ENCODE measurements at places on chromosomes 4 and X.

- peak; percentile 61 for DNase-seq
Observed at GRCh38 chr4:184287697-184288255, 70.1 kb upstream of the ENPP6 start.

DNA sequence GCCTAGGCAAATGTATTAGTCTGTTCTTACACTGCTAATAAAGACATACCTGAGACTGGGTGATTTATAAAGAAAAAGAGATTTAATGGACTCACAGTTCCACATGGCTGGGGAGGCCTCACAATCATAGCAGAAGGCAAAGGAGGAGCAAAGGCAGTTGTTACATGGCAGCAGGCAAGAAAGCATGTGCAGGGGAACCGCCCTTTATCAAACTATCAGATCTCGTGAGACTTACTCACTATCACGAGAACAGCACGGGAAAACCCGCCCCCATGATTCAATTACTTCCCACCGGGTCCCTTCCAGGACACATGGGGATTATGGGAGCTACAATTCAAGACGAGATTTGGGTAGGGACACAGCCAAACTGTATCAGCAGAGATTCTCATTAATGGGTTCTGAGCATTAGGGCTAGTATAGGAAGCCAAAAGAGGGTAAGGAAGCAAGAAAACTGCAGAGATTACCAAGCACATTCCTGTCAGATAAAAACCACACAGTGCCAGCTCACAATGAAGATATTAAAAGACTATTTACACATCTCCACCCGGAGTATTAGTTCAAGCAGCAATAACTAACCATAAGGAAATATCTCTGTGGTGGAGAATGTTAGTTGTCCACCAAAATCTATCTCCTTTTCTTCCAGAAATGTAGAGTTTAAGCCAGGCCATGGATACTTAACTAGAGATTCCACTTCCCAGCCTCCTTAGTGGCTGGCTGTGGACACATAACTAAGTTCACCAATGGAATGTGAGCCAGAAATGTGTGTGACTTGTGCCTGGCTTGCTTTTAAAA lies 61.2 kb upstream of the HOPX start:
- peak; percentile 42 for DNase-seq

DNA sequence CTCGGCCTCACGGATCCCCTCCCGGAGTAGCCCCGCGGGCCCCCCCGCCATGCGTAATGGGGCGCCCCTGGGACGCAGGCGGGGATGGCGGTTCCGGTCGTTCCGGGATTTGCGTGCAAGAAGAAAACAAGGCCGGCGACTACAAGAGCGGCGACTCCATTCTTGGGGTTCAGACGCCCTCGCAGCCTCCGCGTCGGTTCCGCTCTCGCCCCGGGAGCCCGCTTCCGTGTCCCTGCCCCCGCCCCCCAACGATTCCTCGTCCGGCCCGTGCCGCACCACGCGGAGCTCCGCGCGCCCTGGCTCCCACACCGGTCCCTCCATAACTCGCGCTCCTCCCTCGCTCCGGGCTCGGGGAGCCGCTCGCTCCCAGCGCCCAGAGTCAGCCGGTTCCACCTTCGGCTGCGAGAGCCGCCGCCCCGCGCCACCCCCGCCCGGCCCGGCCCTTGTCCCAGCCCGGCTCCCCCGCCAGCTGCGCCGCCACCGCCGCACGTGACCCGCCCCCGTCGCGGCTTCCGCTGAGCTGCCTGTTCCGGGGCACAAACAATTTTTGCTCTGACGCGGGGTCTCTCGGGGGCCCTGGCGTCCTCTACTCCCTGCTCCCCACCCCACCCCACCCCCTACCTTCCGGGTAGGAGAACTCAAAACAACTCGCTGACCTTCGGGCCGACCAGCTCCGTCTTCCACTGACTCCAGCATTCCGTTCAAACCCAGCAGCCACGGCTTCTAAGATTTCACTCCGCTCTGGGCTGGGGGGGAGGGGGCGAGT lies 78.8 kb upstream of the BCOR start:
- no peak for DNase-seq

- DNase-seq = no peak
Observed at GRCh38 chr4:139720806-139721205, 55.2 kb downstream of the MGST2 start.

- no peak for DNase-seq
Observed at GRCh38 chr4:173185847-173186510, 17.4 kb downstream of the GALNT7 start.

GRCh38 chr4:168019019-168019651 lies 73.2 kb upstream of the ANXA10 start:
- DNase-seq = peak; percentile 67

- no peak for DNase-seq
Observed at GRCh38 chr4:4641661-4642495, 100.0 kb upstream of the STX18 start.

- no peak for DNase-seq
Observed at GRCh38 chrX:72045552-72046277, 86.0 kb downstream of the RTL5 start.

DNA sequence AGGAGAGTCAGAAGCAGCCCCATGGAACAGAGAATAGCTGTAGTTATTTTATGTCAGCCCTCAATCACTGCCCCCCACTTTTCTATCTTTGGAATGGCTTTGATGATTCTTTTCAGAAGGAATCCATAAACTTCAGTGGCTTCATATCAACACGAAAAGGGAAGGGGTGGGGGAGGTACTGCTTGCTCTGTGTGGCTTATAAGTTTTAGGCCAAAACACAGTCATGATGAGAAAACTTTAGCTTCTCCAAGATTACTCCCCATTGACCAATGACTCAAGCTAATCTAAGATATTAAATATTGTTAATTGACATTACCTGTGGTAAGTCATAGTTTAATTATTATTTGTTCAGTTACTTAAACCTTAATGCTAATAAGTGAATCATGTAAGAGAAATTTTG lies 669.6 kb upstream of the FAM241A start:
- DNase-seq = peak; percentile 63

DNA sequence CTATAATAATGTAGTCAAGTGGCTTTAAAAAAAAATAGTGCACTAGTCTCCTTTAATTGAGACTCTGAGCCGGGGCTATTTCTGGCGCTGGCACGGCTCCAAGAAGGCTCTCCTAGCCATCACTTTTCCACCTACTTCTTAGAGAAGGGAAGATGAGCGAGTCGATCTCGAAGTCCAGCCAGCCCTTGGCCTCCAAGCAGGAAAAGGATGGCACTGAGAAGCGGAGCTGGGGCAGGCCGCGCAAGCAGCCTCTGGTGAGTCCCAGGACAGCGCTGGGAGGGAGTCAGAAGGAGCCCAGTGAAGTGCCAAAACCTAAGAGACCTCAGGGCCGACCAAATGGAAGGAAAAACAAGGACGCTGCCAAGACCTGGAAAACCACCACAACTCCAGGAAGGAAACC lies 531.9 kb downstream of the MAGEB5 start:
- no peak for DNase-seq

GRCh38 chrX:110268886-110269285 lies 49.0 kb downstream of the AMMECR1 start:
- DNase-seq = no peak

- peak; percentile 68 for DNase-seq
Observed at GRCh38 chr4:74284053-74284452, 24.2 kb upstream of the EPGN start.

- DNase-seq = peak; percentile 83
Observed at GRCh38 chr4:184845367-184846021, 19.7 kb upstream of the ACSL1 start.

DNA sequence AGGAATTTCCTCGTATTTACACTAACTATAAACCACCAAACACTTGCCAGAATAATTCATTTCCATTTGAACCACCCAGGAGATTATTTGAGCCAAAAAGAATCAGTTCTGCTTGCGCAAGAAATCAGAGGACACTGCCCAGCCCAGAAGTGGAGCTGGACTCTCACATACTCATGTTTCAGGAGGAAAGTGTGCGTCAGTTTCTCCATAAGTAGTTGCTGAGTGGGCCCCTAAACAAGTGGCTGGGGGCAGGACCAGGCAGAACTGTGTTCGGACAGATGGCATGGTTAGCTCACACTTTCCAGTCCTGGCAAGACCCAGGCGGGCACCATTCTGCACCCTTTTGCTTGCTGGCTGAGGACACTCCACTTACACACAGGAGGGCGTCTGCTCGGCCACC lies 38.8 kb downstream of the BTC start:
- DNase-seq = no peak

GRCh38 chr4:78552389-78553042 lies 946 bp downstream of the ANXA3 start:
- peak; percentile 59 for DNase-seq

GRCh38 chrX:110123331-110123782 lies 120.4 kb downstream of the TMEM164 start:
- peak; percentile 6 for DNase-seq

DNA sequence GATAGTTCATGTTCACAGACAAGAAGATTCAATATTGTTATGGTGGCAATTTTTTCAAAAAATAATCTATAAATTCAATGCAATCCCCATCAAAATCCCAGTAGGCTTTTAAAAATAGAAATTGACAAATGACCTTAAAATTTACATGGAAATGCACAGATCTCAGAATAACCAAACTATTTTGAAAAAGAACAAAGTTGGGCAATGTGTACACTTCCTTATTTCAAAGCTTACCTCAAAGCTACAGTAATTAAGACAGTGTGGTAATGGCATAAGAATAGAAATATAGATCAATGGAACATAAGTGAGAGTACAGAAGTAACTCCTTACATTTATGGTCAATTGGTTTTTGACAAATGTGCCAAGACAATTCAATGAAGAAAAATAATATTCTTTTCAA lies 39.0 kb downstream of the FRMD7 start:
- DNase-seq = no peak

DNA sequence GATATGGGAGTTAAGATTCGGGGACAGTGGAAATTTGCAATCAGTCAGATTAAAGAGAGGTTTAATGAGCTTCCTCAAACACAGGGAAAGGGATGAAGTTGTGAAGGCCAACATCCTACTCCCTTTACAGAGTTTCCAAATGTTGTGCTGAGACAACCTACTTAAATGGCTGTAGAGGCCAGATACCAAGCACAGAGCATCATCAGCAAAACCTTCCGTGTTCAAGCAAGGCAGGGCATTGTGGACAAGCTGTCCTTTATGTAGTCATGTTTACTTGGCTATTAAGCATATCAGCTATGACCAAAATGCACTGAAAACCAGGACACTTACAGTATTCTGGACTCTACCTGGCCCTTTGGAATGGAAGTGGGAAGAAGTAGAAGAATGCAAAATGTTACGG lies 197.3 kb downstream of the DMD start:
- no peak for DNase-seq

All from fibroblast of upper back skin (primary cell).